ENCODE measurements at places on chromosomes 7 and 10.

DNA sequence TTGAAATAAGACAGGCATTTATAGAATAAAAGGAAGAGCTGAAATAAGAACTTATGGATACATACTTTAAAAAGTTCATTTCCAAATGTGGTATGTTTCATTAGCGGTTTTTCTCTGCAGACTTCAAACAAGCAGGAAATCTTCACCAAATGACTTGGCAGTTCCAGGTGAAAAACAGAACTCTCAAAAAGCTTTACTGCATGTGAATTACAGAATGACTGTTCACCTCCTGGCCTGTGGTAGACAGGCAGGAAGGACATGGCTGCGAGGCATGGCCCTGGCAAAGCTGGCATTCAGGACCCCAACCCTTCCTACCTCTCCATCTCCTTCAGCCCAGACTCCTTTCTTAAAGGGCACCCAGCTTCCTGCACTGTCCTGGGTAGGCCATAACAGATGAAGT, 21.2 kb upstream of the ENO4 start:
- DNase-seq: no peak

DNA sequence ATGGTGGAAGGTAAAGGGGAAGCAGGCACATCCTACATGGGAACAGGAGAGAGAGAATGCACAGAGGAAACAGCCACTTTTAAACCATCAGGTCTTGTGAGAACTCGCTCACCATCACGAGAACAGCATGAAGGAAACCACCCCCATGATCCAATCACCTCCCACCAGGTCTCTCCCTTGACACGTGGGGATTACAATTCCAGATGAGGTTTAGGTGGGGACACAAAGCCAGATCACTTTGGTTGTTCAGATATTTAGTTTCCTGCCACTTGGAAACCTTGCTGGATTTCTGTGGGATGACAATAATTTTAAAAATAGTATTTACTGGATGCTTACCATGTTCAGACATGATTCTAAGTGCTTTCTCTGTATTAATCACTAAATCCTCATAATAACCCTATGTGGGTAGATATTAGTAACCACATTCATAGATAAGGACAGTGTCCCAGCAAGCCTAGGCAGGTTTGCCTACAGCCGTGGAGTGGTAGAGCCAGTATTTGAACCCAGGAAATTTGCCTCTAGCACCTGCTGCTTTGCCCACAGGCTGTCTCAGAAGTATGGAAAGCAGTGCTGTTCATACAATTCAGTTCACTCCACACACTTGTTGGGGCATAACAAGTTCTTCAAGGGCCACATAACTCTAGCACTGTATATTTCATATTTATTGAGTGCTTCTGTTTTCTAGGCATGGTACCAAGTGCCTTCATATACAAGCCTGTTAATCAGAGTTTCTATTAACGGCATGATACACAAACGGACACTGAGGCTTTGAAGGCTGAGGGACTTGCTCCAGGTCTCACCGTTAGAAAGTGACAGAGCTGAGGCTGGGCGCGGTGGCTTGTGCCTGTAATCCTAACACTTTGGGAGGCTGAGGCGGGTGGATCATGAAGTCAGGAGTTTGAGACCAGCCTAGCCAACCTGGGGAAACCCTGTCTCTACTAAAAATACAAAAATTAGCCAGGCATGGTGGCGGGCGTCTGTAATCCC, 8.3 kb downstream of the TLL2 start:
- no peak for DNase-seq

DNA sequence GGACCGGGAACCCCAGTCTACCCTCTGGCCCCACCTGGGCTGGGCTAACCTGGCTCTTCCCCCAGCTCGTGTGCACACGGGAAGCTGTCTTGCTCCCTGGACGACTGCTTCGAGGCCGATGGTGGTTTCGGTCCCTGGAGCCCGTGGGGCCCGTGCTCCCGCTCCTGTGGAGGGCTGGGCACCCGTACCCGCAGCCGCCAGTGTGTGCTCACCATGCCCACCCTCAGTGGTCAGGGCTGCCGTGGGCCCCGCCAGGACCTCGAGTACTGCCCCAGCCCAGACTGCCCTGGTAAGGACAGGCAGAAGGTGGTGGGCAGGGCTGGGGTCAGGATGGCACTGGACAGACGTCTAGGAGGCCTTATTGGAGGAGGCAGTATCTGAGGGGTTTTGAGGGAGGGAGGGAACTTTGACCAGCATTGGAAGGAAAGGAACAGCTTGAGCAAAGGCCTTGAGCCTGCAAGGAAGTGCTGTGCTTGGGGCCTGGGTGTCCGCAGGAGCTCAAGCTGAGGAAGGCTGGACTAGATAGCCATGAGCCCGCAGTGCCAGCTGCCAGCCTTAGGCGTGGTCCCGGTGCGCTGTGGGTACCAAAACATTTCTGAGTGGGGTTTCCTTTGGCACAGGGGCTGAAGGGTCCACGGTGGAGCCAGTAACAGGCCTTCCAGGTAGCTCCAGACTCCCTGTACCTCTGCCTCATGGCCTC, 20.2 kb upstream of the ZNF862 start:
- DNase-seq: no peak

DNA sequence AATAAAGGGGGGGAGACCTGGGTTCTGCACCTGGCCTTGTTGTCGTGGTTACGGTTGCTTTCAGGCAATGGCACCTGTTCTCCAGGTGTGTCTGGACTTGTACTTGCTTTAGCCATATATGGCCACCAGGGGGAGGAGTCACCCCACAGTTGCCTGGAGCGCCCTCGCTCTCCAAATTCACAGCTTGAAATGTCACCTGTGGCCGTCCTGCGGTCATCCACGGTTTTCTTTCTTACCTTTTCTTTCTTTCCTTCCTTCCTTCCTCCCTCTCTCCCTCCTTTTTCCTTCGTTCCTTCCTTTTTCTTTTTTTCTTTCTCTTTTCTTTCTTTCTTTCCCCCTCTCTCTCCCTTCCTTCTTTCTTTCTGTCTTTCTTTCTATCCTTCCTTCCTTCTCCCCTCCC, 157.2 kb upstream of the ZNF92 start:
- DNase-seq: peak; percentile 31

- no peak for DNase-seq
Observed at GRCh38 chr10:42992957-42993390, 83.9 kb upstream of the RET start.

DNA sequence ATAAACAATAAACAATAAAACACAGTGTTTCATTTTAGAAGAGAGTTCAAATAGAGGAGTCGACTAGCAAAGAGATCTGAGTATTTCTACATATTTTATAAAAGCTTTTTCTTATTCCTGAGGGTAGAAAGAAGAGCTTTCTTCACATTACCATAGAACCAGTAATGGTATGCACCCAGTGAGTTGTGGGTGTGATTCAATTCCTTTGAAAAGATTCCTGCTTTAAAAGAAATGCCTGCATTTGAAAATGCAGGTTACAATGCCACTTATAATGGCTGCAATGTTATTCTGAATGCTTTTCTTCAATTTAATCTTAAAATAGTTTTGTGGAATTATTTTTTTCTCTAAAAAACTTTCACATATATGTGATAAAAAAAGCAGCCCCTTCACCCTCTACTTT, 178.1 kb downstream of the CDC14C start:
- no peak for DNase-seq

DNA sequence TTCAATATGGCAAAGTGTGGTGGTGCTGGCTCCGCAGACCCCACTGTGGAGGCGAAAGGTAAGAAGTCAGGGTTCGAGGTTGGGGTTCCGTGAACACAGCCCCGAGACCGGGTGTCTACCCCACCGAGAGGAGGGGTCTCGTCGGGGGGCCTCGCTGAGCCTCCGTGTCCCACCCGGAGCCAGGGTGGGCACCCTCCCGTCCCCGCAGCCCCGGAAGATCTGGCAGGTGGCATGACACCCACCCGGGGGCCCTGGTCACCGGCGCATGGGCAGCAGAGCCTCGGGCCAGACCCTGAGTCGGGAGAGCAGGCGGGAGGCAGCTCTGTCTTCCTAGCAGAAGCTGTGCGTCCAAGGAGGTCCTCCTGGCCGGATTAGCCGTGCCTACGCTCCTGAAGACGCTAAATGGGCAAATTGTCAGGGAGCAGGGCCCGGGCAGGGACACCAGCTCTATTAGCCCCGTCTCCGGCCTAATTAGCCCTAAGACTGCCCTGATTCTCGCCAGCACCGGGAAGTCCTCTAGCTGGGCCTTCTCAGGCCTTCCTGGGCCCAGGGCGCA, 56.4 kb downstream of the UNCX start:
- DNase-seq: no peak

- DNase-seq: no peak
Observed at GRCh38 chr7:392822-393221, 102.9 kb downstream of the FOXL3 start.

DNA sequence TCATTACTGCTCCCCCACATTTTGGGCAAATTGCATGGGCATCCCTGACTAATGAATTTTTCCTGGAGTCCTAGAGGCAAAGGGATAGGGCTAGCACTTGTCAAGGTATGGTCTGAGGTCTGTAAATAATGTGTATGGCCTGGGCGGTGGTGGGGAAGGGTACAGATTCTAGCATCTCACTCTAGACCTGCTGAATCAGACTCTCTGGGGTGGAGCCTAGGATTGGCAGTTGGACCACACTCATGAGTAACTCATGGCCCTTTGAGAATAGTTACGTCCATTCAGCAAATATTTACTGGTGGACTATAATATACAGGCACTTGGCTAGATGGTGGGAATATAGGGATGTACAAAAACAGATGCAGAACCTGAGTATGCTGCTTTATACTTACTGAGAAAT, 118.0 kb downstream of the CELF2 start:
- DNase-seq: no peak

- DNase-seq: peak; percentile 64
Observed at GRCh38 chr7:140640727-140641523, at the start of gene DENND2A. Gene DENND2A, minus strand, starts transcription at chr7:140640813. Its CDS starts 38,416 bp downstream, at chr7:140602397.

GRCh38 chr7:69871886-69872569, 273.8 kb downstream of the AUTS2 start:
- DNase-seq: peak; percentile 1

- peak; percentile 52 for DNase-seq
Observed at GRCh38 chr10:89307269-89307577, 5.4 kb downstream of the IFIT2 start.

GRCh38 chr7:49367072-49367471, 406.4 kb upstream of the VWC2 start:
- no peak for DNase-seq

- peak; percentile 46 for DNase-seq
Observed at GRCh38 chr10:124641282-124642087, 102.7 kb downstream of the FAM53B start.

DNA sequence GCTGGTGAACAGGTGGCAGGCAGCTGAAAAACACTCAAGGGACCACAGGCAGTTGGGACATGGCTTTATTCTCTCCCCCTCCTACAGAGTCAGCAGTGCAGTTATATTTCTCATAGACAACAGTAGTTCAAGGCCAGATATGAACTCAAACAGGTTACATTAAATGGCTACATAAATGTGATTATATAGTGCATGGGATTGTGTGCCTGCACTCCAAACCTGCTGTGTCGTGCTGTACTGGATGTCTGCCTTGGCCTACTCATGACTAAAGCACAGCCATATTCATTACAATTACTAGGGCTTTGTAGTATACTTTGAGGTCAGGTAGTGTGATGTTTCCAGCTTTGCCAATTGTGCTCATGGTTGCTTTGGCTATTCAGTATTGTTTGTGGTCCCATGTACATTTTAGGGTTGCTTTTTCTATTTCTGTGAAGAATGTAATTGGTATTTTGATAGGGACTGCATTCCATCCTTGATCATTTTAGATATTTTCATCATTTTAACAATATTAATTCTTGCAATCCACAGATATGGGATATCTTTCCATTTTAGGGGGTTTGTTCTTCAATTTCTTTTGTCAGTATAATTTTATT, 393.6 kb downstream of the CNTNAP2 start:
- DNase-seq: no peak

DNA sequence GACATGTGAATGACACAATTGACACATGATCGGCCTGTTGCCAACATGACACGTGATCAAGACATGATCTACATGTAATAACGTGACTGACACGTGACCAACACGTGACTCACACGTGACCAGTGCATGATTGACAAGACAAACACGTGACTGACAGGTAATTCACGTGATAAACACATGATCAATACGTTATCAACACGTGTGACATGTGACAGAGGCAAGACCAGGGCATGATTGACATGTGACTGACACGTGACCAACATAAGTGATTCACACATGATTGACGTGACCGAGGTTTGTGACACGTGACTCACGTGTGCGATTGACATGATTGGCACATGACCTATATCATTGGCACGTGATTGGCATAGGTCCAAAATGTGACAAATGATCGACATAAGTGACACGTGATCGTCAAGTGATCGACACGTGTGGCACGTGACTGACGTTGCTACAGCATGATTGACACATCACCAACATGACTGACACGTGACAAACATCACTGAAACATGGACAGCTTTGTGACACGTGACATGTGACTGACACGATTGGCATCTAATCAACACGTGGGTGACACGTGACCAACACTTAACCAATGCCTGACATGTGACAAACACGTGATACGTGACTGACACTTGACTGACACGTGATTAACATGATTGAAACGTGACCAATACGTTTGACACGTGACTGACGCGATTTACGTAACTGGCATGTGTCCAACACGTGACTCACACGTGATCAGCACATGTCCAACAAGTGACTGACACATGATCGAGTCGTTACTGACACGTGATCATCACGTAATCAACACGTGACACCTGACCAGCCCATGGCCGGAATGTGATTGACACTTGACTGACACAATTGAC, 23.0 kb downstream of the CRPPA start:
- no peak for DNase-seq

GRCh38 chr10:27819781-27820531, 74.3 kb upstream of the MKX start:
- peak; percentile 87 for DNase-seq

- DNase-seq: peak; percentile 31
Observed at GRCh38 chr10:29150010-29150409, 138.9 kb upstream of the LYZL1 start.

- DNase-seq: peak; percentile 80
Observed at GRCh38 chr10:88934900-88935672, 17.5 kb downstream of the ACTA2 start.

DNA sequence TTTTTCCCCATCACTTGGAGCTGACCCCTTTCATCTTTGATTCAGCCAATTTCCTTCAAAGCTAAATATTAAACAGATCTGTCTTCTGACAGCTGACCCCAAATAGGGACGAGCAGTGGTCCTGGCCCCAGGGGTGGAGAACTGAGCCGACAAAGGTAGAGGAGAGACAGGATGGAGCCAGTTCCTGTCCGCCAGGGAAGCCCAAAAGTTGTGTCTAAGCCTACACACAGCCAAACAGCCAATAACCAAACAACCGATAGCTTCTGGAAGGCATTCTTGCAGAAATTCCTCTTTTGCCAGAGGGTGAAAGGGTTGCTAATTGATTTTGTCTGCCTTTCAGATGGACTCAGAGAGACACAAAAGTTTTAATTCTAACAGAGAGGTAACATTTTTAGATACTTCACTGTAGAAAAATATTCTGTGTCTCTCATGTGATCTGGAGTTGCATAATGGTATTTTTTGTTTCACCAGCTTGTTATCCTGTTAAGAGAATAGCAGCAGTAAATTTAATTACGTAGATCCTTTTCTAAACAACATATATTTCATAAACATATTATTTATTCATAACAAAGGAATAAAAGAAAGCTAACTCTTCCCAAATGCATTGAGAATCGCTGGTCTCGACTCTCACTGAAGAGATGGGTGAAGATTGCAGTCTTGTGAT, 161.7 kb upstream of the LYZL1 start:
- no peak for DNase-seq

All from EH (cell line).